ENCODE measurements at places on chromosomes 2 and 18.

GRCh38 chr2:74333175-74333574, 10.0 kb downstream of the SLC4A5 start:
- peak; percentile 60 for DNase-seq

DNA sequence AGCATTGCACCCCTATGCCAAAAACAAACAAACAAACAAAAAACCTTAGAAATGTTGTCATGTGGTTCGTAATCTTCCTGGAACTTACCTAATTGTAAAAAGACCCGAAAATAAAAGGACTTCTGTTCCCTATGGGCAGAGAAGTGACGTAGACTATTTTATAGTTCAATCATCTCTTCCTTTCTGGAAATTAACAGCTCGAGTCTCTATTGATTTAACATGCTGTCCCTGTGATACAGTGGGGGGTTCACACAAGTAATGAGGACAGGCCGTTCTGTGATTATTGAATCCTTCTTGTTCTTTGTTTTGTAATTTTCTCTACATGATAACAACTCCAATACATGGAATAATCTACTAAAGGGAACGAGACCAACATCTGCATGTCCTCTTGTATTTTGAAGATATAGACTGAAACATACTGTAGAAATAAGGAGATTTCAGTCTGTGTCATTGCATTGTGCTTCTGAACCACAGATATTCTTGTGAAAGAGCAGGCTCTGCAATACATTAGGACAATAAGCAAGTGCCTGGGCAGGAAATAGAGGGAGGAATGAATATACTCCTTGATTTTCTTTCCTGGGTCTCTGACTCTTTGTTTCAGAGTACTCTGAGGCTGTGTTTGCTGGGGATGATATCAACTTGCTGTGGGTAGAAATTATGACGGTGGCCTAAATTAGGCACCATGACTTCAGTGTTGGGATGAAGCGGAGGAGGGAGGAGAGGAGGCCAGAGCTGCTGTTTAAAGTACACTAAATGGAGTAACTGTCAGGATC, 65.7 kb upstream of the PPM1B start:
- no peak for DNase-seq

DNA sequence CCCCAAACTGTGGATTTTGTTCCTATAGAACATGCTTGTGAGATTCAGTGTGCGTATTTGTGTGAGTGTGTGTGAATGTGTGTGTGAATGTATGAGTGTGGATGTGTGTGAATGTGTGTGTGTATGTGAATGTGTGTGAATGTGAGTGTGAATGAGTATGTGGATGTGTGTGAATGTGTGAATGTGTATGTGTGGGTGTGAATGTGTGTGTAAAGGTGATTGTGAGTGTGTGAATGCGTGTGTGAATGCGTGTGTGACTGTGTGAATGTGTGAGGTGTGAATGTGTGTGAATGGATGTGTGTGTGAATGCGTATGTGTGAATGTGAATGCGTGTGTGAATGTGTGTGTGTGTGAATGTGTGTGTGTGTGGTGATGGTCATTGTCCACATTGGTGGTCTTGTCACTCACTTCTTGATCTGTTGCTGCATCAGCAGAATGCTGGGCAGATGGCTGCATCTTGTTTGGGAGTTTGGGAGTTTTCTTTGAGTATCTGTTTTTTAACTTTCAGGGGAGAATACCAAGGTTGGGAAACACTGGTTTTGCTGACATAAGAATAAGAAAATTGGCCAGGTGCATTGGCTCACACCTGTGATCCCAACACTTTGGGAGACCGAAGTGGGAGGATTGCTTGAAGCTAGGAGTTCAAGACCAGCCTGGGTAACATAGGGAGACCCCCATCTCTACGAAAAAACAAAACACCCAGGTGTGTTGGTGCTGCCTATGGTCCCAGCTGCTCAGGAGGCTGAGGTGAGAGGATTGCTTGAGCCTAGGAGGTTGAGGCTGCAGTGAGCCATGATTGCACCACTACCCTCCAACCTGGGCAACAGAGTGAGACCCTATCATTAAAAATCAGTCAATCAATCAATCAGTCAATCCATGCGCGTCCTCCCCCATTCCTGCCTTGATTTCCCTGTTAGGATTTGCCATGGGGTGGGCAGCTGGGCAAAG, 18.2 kb downstream of the AGAP1 start:
- DNase-seq, result no peak

GRCh38 chr2:84971510-84972206, 697 bp downstream of the KCMF1 start:
- peak; percentile 81 for DNase-seq

DNA sequence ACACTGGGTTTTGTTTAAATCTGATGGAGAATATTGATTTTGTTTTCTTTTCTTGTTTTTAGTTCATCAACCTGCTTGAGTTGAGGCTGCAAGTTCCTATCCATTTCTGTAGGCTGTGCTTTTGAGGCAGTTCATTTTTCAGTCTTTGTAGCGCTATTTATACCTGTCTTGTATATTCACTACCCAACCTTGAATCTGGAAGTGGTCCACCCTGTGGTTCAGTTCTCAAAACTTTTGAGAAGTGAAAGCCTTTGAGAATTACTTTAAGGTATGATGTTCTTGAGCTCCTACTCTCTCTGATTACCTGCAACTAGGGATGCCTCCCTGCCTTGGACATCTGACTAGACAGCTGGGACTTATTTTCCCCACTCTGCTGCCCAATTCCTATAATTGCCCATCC, 53.5 kb upstream of the KCNE4 start:
- DNase-seq, result no peak

GRCh38 chr2:60096556-60096955, 456.9 kb downstream of the BCL11A start:
- DNase-seq, result no peak

DNA sequence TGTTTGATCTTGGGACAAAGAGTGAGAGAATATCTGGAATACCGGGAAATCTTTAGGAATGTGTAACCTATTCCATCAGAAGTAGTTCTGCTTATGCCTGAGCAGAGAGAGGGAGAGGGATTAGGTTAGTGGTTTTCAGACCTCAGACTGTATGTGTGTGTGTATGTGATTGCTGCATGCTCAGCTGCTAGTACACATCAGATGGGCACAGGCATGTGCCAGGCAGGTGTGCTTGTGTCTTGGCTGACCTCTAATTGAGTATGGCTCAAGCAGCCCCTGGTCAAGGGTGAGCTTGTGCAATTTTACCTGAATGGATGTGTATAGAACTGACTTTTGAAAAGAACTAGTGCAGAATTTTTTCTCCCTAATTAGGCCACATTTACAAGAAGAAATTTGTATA, 91.2 kb downstream of the INSIG2 start:
- no peak for DNase-seq

- DNase-seq, result no peak
Observed at GRCh38 chr2:100718065-100718629, 101.8 kb upstream of the NPAS2 start.

GRCh38 chr2:79855264-79856006, 342.6 kb downstream of the CTNNA2 start:
- peak; percentile 31 for DNase-seq

GRCh38 chr2:44731505-44731904, 210.0 kb upstream of the SIX3 start:
- DNase-seq, result no peak

- DNase-seq, result no peak
Observed at GRCh38 chr2:220684099-220684498, 888.0 kb downstream of the EPHA4 start.

DNA sequence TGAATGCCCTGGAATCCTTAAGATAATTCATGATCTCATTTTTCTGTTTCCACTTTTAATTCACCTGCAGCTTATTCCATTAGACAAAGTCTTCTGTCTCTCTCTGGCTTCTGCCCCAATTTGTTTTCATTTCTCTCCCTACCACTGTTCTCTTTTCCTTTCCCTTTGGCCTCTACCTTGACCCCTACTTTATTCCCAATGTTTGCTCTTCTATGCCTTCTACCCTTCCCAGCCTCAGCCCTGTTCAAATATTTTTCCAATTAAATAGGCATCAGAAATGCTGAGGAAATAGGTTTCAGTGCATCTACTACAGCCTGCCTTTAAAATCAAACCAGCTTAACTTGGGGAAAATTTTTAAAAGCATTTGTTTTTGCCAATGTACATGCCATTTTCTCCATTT, 443.7 kb upstream of the CWC22 start:
- DNase-seq, result no peak

- no peak for DNase-seq
Observed at GRCh38 chr2:160838691-160839090, 321.5 kb upstream of the TANK start.

DNA sequence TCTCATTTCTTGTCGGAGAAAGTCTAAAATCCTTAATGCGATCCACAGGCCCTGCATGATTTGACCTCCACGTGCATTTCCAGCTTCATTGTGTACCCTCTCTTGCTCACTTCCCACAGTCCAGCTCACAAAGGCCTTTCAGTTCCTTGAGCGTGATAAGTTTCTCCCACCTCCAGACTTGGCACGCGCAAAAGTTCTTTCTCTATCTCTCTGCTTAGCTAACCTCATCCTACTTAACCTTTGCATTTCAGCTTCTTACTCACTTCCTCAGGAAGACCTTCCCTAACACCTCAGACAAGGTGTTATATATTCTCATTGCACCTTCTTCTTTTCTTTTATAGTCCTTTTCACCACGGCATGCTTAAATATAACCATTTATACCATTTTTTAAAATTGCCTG, 124.8 kb upstream of the XPO1 start:
- no peak for DNase-seq

DNA sequence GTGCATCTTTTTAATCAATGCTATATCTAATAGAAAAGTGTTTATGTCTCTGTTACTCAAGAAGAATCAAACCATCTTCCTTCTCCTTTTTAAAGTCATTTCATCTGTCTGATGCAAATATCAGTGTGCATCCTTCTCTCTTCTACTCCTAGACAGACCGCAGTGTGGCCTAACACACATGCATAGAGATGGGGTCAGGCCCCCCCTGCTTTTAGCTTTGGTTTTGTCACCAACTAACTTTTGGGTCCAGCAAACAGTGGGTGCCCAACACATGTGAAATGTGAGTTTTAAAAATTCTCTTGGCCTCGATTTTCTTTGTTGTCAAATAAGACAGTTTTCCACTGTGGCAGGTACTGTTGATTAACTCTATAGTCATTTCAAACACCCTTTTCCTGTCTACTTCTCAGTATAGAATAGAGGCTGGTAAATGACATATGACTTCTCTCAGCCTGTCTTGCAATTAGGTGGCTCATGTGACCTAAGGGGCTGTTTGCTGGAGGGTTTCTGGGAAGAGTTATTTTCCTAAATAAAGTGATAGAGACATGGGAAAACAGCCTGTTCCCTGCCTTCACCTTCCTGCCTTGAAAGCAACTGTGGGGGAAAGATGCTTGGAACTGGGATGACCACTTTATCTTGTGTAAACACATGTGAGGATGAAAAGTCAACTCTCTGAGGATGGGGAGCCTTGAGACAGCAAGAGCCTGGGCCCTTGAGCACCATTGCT, 65.7 kb upstream of the DARS1 start:
- no peak for DNase-seq

DNA sequence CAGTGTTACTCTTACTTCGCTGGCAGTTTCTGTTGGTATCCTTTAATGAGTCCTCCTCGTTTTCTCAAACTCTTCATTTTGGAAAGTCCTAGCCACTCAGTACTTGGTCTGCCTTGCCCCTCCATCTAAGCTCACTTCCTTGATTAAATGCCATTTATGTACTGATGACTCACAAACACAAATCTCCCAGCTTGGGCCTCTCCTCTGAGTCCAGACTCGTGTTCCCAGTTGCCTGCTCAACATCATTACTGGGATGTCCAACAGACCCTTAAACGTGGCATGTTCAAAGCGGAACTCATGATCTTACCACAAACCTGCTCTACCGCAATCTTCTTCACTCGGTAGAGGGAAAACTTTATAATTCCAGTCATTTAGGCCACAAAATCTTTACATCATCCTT, 13.8 kb upstream of the CCDC68 start:
- no peak for DNase-seq

DNA sequence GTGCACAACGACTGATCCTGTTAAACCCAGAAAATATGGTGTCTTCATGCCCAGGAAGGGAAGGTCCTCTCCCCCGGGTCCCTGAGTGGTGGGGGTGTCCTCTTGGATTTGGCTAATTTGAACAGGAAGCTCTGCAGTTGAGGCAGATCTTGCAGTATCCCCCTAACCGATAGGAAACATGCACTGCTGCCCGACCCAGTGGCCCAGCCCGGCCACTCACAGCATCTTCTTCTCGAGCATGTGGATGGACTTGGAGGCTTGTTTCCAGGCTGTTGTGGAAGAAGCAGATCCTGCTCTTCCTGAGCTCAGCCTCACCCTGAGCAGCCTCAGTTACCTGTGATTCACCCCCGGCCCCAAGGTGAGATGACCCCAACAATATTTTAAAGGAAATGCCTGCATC, 46.4 kb upstream of the ASB1 start:
- DNase-seq, result no peak

DNA sequence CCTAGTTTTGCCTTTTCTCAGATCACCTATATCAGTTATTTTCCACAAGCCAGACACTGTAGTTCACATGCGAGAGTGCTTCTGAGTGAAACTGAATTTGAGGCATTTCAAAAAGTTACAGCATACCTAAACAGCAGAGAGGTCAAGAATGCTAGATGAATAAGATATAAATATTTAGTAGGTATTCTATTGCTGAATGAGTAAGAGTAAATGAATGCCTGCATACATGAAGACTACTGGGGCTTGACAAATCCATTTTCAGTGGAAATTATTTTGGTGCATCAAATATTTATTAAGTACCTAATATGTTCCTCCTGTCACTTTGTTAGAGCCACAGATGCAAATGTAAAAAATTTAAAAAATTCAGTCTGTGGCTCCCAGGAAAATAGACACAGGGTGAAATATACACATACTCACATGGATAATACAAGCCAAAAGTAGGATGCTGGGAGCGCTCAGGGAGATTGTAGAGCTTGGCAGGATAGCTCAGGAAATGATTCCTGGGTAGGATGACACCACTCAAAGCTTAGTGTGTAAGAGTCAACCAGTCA, 27.6 kb upstream of the CDC42EP3 start:
- peak; percentile 24 for DNase-seq

DNA sequence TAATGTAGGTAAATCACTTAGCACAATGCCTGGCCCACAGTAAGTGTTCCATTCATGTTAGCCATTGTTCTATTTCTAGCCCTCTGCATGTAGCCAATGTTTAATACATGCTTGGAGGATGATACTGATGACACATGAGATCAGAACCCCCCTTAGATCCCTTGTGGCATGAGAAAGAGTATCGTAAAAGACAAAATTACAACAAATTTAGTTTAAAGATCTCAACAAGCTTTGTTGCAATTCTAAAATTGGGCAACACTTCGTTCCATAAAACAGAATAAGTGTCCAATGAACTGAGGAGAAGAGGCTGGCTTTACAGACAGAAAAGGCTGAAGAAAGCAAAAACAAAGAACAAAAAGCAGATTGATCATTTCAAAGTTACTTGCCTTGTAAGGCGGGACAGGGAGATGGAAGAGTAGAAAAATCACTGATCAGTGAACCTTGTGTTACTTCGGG, 148.7 kb upstream of the SLC1A4 start:
- DNase-seq, result peak; percentile 10

GRCh38 chr2:161245261-161245553, 63.0 kb upstream of the PSMD14 start:
- no peak for DNase-seq

DNA sequence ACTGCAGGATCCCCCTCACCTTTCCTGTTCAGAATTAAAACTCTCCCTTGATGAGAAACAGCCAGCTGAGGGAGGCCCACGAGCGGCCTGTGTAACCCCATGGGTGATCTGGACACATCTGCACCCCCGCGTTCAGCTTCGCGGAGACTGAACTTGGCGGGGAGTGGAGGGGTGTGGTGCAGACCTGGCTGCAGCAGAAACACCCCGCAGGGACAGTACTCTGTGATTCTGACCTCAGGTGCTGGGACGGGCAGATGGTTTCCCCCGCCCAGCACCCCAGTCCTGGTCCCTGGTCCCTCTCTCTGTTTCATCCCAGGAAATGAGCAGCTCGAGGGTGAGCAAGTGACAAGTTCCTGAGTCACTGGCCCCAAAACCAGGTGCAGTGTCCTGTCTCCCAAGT, 41.2 kb downstream of the GBX2 start:
- no peak for DNase-seq
